ENCODE measurements at places on chromosomes 7 and 10. TPM values are rescaled to one million over a fixed set of nuclear protein-coding genes. Genes with fewer than 3 reads are reported as not detected.

DNA sequence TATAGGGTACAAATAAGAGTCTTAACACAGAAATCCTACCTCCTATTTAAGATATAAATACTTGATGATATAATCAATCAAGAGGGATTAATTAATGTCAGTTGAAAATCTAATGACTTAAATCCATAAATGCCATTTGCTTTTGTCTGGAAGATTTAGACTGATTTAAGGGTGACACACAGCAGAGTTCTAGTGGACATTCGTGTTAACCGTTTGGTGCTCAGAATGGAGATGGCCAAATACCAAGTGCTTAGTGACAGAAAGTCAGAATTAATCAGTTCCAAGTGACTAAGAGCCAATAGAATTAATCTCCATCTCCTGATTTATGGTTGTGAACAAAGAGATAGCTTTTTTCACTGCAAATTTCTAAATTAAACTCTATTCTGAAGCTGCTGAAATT, 36.2 kb downstream of the NAMPT start:
- DNase-seq: no peak

- no peak for DNase-seq
Measured at GRCh38 chr7:26618898-26619297, 245.5 kb downstream of the SKAP2 start.

DNA sequence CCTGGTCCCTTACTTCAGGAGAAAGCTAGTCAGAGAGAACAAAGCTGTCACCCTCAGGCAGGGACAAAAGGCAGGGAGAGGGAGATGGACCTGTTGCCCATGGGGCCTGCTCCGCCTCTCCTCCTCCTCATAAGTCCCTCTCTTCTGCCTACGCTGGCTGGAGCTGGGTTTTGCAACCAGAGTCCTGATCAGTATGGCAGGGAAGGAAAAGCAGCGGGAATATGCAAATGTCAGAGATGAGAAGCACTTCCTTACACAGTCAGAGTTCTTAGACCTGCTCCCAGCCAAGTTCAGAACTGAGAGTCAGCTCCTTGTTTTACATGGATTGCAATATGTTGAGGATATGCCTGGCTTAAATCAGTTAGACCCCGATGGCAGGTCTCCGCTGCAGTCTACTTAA, 231.1 kb downstream of the ADAM12 start:
- DNase-seq: no peak

- DNase-seq: no peak
Measured at GRCh38 chr7:140004672-140005071, 58.1 kb downstream of the PARP12 start.

- no peak for DNase-seq
Measured at GRCh38 chr10:3339531-3339950, 167.0 kb upstream of the PITRM1 start.

DNA sequence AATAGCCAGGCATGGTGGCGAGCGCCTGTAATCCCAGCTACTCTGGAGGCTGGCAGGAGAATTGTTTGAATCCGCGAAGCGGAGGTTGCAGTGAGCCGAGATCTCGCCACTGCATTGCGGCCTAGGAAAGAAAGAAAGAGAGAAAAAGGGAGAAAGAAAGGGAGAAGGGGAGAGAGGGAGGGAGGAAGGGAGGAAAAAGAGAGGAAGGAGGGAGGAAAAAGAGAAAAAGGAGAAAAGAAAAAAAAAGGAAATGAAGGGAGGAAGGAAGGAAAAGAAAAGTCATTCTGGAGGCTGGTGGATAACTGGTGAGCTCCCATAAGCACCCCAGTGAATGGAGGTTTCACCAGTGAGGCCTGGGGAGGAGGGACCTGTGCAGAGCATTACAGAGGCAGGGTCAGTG, 7.6 kb upstream of the OGDHL start:
- no peak for DNase-seq

DNA sequence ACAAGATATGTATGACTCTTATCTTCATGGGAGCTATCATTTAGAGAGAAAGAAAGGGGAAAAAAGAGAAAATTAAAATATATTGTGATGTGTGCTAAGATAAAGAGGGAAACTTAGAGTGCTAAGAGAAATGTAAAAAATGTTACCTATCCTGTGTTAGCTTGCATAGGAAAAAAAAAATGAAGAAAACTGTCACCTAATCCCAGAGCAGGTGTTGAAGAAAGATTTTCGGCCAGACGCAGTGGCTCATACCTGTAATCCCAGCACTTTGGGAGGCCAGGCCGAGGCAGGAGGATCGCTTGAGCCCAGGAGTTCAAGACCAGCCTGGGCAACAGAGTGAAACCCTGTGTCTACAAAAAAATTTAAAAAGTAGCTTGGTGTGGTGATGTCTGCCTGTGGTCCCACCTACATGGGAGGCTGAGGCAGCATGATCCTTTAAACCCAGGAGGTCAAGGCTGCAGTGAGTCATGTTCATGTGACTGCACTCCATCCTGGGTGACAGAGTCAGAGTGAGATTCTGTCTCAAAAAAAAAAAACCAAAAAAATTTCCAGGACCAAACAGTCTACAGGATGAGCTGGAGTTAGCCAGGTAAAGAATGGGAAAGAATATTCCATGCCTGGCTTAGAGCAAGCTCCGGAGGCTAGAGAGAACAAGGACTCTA, 2.4 kb upstream of the MKLN1 start:
- DNase-seq: no peak

DNA sequence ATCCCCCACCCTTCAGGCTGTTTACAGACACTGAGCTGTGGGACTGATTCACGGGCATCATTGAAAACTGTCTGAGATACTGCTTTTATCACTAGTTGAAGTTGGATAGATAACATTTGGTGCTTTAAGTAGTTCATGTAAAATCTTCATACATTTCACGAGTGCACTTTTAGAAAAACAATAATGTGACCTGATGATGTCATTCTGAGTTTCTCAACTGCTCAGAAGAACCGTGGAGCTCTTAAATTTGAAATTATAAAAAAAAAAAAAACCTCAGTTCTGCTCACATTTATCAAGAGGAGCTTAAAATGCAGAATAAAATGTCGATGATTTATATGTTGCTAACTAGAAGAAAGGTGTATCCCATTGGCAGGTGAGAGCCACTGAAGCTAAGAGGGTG, 81.5 kb downstream of the GALNT11 start:
- no peak for DNase-seq

DNA sequence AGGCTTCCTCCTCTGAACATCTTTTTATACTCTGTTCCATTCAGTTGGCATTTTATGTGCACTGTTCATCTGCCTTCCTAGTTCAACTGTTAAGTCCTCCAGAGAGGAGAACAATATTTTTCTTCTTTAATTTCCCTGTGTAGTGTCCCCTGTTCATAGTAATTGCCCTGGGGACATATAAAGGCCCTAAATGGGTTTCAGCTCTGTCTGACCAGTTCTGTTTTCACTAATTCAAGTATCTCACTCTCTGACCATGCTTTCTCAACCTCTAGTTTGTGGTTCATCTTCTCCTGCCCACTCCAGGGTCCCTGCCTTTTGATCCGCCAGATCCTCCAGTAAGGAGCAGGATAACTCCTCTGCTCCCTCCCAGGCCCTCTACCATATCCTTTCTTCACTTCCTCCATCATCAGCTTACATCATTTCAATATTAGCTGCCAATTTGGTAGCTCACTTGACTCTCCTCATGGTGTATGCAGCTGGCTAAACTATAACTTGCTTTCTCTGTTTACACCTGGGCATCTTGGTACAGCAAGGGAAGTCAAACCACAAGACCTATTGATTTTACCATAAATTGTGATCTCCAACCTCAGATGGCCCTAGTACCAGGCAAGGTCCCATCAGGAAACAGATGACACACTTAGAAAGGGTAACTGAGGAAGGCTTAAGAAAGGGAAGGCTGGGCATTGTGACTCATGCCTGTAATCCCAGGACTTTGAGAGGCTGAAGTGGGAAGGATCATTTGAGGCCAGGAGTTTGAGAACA, 17.7 kb upstream of the C10orf67 start:
- DNase-seq: no peak

DNA sequence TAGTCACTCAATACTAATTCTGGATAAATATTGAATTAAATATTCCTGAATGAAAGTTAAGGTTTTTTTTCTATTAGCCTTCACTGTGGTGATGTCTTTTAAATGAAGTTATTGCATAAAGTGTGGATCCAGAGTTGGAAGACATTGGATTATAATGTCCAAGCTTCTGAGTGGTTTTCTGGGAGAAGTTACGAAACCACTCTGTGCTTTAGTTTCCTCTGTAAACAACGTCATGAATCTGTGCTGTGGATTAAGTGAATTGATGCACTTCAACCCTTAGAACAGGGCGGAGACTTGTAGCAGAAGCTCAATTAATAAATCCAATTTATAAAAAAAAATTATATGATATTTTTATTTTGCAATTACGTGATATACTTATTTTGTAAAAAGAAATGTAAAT, 271.7 kb downstream of the BICC1 start:
- no peak for DNase-seq

DNA sequence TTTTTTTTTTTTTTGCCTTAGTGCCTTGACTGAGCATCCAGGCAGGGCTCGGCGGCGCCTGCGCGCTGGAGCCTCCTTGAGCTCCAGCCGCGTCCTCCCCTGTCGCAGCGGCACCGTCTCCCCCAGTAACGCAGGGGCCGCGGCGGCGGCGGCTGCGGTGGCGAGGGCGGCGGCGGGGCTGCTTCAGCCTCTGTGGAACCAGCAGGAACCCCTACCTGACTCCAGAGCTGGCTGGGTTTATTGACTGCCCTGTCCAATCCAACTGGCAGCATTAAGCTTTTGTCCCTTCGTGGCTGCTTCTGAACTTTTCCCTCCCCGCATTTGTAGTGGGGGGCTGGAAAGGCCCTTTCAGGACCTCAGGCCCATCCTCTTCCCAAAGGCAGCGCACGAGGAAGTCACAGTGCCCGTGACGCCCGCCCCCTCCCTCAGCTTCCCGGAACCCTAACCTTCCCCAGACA, at the start of gene GPR85:
GPR85 (minus strand) TSS at position 397 of the 458 bp plus-strand sequence. CDS start 2,106 bp downstream, outside the sequence.
- no peak for DNase-seq

GRCh38 chr7:5431560-5432015, 8.0 kb upstream of the TNRC18 start:
- no peak for DNase-seq

DNA sequence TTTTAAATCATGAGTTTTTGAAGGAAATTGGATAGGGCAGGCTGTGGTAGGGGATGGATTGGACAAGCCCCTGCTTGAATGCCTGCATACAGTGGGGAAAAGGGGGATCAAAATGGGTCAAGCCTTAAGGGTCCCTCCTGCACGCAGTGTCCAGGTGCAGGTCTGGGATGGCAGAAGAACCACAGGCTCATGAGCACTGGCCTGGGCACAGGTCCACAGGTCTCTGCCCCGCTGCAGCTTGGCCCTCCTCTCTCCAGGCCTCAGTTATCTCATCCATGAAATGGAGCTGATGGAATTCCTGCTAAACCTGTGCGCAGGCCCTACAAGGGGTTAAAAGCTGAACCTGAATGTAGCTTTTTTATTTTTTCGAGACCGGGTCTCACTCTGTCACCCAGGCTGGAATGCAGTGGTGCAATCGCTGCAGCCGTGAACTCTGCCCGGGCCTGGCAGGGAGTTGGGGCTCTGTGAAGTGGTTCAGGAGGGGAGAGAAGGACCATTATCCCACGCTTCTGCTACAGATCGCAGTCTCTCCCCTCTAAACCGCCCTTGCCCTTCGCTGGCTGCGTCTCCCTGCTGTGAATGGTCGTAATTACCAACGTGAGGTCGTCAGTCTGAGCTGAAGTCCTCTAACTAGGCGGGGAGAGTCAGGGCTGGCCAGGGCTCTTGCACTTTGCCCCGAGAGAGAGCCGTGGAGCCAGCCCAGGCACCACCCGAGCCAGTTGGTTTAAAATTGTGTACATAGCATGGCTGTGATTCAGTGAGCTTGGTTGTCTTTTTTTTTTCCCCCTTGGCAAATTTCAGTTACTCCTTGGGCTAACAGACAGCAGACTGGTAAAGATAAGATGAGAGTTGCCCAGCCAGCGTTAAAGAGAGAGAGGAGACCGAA, 77.5 kb upstream of the GTF2I start:
- DNase-seq: peak; percentile 95

GRCh38 chr7:27179503-27180430, 5.3 kb downstream of the HOXA11 start:
- peak; percentile 71 for DNase-seq

DNA sequence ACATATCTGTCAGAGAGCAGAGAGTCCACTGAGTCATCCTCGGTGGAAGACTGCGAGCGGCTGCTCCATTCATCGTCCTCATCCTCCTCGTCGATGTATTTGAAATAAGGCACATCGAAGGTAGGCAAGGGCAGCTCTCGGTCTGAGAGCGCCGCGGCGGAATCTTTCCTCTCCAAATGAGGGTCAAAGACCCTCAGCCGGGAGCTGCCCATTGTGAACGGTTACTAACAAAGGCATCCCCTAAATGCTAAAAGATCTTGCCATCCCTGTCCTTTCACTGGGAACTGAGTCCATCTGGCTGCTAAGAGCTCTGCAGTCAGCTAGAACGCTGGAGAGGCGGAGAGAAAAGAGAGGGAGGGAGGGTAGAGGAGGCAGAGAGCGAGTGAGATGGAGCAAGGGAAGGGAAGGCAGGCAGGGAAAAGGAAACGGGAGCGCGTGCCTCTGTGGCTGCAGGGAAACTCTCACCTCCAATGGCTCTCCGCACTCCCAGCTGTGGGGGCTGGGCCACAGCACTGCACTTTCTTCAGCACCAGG, 163.4 kb downstream of the RAPGEF5 start:
- DNase-seq: no peak

DNA sequence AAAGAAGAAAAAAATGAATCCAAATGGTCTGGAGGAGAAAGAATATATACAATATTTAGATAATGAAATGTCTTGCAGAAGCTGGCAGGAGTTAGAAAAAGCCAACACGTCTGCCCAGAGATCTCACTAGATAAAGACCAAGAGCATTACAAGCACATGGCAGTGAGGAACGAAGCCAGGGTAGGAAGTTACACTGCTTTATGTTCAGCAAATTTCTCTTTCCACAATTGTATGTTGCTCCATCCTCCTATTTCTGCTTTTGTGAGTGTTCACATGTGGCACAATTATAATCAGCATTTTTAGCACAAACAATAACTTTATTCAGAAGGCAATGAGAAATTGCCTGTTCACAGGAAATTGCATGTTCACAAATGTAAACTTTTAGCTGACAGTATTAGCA, 53.7 kb downstream of the LRRC17 start:
- no peak for DNase-seq

- no peak for DNase-seq
Measured at GRCh38 chr10:86547296-86547695, 25.7 kb upstream of the WAPL start.

The DLG5 gene
- total RNA-seq: 24.9 TPM

The SMARCD3 gene
- total RNA-seq: 1.3 TPM

The PAPOLB gene
- total RNA-seq: not detected

The ANXA8 gene
- not detected for total RNA-seq

The SCRN1 gene
- 18.6 TPM for total RNA-seq

The CALML5 gene
- total RNA-seq: 0.71 TPM

The LYZL1 gene
- not detected for total RNA-seq

The FAM237B gene
- total RNA-seq: not detected

The EN2 gene
- not detected for total RNA-seq

The EBF3 gene
- not detected for total RNA-seq

All from HT-29 (cell line).